Metanephros (tissue), 2 donors: ENCODE measurements at places on chromosomes 12 and 14. TPM values are rescaled to one million over a fixed set of nuclear protein-coding genes. Genes with fewer than 3 reads are reported as not detected.

Gene ERGIC2
- 63.6 TPM for total RNA-seq

Gene RAPGEF3
- total RNA-seq = 46.5 TPM

Gene PPM1H
- 23.3 TPM for total RNA-seq

Gene MTERF2
- total RNA-seq = 23.2 TPM

Gene APOF
- not detected for total RNA-seq

Gene CDK17
- total RNA-seq = 63.6 TPM

Gene GPR137C
- total RNA-seq = 5.5 TPM

Gene SUSD6
- 28.0 TPM for total RNA-seq

Gene FAIM2
- 2.7 TPM for total RNA-seq

Gene DCN
- 388 TPM for total RNA-seq

Gene REP15
- total RNA-seq = 1.6 TPM
